Fibroblast of skin of scalp (primary cell): ENCODE measurements at places on chromosomes 16 and 17.
A peak's percentile ranks its signal among the peaks of the same experiment; 100 is the strongest.

- no peak for DNase-seq
These were observed 5.7 kb downstream of the HAGH start for GRCh38 chr16:1820946-1821290.

GRCh38 chr16:89863741-89864526, 9.5 kb upstream of the TCF25 start:
- DNase-seq = peak; percentile 20

DNA sequence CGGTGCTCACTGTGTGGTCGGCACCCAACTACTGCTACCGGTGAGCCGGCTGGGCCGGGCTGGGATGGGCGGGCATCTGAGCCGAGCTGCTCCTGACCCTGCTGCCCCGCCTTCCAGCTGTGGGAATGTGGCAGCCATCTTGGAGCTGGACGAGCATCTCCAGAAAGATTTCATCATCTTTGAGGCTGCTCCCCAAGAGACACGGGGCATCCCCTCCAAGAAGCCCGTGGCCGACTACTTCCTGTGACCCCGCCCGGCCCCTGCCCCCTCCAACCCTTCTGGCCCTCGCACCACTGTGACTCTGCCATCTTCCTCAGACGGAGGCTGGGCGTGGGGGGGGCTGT, 6.9 kb downstream of the TBX6 start:
- DNase-seq = no peak

- peak; percentile 72 for DNase-seq
These were observed 5.6 kb downstream of the PNPO start for GRCh38 chr17:47946929-47947397.

DNA sequence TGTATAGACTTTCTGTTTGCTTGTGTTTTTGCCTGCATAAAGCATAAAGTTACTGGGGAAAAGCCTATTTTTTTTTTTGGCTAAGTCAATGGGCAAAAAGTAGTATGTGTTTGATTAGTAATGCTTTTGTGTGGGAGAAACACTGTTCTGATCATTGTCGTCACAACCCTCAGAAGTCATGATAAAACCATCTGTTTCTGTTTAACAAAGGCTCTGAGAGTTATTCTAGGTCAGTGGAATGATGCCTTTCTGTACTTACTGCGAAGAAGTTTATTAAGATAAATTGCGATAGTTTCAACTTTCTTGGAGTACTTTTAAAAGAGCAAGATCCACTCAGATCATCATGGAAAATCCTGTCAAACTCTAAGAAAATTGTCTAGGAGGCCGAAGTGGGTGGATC, 80.9 kb downstream of the PRKCA start:
- peak; percentile 91 for DNase-seq

DNA sequence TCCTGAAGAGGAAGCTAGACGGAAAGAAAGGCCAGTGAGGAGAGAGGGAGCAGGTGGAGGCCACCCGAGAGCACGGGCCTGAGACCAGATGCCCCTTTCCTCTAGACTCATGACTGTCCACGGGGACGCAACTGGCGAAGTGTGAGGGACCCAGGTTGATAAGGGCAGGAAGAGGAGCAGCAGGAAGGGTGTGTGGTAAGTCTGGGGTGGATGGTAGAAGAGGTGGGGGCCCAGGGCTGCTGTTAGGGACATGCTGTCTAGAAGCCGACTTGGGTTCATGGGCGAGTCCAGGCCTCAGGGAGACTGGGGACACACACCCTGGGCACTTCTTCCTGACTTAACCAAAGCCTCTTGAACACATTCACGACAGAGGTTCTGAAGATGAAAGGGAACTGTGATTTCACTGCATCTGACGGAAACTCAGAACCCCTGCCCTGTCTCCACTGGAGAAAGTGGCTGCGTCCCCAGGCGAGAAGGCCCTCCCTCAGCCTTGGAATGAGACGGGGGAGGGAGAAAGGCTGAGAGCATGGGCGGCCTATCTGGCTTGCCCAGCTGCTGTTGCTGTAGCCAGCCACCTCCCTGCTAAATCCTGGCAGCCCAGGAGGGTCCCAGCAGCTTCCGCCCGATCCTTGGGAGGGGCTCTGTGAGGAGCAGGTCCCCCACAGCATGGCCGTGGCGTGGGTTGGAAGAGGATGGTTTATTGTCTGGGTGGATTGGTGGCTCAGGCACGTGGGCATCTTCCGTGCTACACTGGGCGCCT, 6.0 kb downstream of the HIC1 start:
- DNase-seq = no peak

DNA sequence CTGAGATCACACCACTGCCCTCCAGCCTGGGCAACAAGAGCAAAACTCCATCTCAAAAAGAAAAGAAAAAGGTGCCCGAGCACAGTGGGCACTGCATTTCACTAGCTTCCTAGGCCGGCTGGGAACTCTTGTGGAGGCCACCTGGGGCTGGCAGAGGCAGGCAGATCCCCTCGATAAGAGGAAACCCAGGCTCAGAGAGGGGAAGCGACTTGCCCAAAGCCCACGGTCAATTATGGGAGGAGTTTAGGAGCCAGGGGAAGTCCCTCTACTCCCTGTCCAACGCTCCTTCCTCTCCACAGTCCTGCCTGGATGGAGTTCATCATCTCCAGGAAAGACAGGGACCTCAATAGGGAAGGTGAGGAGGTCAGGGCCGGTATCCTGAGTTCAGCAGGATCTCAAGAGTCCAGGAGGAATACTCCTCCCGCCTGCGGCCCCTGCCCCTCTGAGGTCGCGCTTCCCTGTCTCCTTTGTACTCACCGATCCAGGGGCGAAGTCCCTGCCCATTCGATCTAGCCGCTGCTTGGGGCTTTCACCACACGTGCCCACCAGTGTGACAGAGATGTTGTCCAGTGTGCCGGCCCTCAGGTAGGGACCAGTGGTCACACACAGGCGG, 841 bp downstream of the ALOXE3 start:
- no peak for DNase-seq

DNA sequence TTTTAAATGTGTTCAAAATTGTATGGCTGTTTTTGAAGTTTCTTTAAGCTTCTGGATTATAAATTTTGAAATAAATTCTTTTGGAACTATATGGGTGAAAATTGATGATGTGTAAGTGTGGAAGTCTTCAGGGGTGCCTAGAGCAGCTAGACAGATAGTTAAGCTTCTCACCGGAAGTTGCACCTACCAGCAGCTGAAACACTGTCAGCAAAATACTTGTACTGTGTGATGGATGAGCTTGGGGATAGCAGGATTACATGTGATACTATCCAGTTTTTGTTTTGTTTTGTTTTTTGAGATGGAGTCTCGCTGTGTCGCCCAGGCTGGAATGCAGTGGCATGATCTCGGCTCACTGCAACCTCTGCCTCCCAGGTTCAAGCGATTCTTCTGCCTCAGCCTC, 19.7 kb downstream of the RBL2 start:
- no peak for DNase-seq

DNA sequence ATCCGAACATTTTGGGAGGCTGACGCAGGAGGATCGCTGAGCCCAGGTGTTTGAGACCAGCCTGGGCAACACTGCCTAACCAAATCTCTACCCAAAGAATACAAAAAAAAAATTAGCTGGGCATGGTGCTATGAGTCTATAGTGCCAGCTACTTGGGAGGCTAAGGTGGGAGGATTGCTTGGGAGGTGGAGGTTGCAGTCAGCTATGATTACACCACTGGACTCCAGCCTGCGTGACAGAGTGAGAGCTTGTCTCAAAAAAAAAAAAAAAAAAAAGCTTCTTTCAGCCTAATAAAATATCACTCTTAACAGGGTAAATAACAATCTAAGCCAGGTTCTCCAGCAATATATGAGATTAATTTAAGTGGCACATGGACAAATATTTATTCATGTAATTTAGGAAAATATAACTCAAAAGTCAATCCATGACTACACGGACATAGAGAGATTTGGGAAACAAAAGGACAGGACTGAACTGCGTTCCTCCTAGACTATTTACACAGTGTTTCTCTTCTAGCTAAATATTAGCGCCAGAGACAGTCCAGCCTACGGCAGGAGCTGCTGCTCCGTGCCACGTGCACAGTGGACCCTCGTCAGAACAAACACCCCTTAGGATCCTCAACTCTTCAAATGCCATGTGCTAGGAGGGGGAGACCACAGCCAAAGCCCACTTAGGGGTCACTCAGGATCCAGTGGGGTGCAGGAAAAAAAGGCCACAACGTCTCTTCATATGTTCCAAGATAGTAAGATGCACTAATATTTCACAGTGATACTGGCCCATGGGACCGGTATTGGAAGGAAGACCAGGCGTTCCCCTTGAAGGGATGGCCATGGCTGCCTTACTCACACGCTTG, 8.7 kb downstream of the USP36 start:
- no peak for DNase-seq

DNA sequence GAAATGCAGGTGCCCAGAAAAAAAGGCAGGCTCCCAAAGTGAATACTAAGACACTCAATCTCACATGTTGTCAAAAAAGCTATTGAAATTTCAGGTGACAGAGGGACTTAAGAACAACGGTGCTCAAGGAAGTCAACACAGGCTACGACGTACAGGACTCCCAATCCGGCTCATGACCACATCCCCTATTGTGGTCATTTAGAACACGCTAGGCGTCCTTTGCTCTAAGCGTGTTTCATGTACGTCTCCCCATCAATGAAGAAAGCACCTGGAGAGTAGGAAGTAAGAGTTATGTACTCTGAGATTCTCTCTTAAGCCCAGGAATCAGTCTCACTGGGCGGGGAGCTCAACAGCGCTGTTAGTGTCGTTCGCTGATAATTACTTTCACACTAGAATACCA, 94.1 kb downstream of the MRM3 start:
- DNase-seq = no peak

- DNase-seq = no peak
These were observed 18.3 kb downstream of the RARA start for GRCh38 chr17:40327244-40327729.

DNA sequence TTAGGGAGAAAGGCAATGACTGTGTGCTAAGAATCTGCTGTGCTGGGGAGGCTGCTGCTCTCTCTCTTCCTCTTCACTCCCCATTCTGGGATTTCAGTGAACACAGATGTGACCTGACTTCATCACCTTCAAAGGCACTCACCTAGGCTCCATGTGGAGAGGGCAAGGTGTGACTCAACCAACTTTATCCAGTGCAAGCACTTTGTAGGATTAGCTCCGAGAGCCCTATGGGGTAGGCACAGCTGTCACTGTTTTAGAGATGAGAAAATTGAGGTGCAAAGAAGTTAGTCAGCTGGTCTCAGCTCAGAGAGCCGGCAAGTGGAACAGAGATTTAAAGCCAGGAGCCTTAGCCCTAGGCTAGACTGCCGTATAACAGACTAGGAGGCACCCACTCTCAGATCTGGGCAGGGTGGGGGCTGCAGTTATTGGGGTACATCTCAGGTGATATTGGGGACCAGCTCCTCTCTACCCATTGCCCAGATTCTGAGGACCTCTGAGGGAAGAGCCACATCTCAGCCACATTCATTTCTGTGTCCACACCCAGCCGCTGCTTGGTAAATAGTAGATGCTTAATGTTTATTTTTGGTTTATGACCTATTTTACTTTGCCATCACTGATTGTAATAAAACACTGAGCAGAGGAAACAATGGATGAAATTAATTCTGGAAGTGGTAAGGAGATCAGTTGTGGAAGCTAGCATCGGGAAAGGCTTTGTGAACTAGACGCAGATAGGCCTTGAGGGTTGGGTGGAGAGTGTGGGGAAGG, 138.8 kb downstream of the CCDC182 start:
- DNase-seq = no peak

- no peak for DNase-seq
These were observed 92.3 kb downstream of the LITAF start for GRCh38 chr16:11494433-11494832.

GRCh38 chr17:68595986-68596385, 5.2 kb downstream of the FAM20A start:
- no peak for DNase-seq

DNA sequence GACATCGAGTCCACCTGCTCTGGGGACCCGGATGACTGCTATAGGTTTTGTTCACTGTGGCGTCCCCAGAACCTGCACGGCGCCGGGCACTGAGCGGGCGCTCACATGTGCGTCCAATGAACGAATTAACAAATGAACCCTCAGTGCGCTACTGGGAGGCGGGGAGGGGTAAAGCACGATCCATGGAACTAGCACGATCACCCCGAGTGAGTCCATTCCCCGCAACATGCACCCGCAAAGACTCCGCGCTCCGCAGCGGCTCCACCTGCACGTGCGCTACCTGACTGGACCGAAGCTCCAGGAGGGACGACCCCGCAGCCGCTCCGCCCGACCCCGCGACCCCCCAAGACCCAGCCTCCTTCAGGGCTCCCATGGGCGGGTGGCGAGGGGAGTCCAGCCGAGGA, 491 bp downstream of the TRAP1 start:
- DNase-seq = no peak

GRCh38 chr17:44788139-44788538, 29.4 kb downstream of the ADAM11 start:
- no peak for DNase-seq

DNA sequence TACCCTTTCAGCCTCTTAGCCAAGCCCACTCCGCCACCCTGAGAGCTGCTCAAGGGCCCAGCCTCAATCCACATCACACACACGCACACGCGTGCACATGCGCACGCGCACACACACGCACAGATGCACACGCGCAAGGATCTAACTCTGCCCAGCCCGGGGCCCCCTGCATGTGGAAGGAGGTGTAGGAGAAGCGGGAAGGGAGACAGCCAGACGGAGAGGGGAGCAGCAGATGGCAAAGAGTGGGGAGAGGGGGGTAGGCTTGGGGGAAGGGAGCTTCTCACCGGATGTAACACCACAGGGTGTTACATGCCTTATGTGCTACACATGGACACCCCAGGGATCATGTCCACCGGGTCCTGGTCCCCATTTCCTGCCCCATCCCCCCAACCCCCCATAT, 15.3 kb downstream of the DLG4 start:
- DNase-seq = peak; percentile 54

DNA sequence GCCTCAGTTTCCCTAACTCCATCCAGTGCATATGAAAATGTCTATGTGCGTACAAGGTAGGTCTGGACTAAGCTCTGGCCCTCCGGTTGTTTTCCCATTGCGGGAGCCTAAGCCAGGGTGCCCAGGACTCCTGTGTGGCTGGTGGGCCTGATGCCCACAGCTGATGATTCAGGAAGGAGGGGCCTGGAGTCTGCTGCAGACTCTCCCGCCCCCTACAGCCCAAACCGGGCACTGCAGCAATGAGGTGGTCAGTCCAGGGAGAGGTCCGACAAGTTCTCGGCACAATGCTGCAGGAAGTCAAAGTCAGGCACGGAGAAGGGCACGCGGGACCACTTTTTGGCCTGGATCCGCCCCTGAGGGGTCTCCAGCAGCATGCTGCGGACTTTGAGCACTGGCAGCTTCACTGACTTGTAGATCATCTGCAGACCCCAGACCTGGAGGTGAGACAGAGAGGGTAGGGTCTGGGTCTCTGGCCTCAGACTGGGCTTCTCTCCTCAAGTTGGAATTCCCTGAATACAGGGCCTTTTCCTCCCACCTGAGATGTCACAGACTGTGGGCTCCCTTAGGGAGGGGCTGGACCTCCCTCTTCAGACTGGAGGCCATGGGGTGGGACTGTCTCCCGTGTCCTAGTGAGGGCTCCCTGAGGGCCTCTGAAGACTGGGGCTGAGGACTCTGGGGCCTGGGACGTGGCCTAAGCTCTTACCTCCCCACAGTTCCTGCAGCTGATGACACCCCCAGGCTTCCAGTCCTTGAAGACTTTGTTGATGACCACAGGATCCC, 3.4 kb upstream of the ZNF385C start:
- DNase-seq = peak; percentile 64
